ENCODE measurements at places on chromosomes 11 and 22.

DNA sequence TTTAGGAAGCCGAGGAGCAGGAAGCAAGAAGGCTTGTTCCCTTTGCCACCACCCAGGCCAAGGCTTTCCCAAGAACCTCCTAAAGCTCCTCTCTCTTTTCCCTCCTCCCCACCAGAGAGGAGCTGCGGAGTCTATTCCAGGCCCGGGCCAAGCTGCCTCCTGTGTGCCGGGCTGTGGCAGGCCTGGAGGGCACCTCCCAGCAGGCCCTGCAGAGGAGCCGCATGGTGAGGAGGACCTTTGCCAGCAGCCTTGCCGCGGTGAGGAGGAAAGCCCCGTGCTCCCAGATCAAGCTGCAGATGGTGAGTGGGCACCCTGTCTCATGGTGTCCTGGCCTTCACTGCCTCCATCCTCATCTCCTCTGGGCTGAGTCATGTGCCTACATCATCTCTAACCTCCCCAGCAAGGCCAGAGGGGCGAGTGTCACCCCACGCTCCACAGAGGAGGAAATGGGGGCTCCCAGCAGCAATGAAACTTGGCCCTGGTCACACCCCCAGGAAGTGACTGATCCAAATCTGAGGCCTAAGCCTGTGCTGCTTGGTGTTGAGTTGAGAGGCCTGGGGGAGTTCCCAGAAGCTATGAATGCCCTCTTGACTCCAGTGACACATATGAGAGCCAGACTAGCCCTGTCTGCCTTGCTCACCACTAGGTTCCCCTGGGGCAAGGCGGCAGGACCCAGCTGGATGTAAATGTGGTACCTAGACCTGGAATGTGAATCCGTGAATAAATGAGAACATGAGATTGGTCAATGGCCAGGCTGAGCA lies 104.2 kb downstream of the MYO18B start:
- DNase-seq: no peak

DNA sequence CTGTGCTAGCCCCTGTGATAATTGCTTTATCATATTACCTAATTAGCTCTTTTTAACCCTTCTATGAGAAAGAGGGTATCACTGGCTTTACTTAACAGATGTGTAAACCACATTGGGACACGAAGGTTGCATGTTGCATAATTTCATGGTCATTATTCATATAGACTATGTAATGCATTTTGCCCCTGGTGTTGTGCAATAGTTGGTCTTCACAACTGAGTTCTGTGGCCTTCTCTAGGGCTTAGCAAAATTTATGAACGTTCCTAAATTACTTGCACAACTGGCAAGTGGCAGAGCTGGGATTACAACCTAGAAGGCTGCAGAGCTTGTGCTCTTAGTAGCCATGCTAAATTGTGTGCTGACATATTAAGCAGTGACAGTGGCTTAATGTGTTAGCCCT lies 34.6 kb upstream of the PDGFD start:
- DNase-seq: no peak

GRCh38 chr11:117868088-117868487 lies 8.4 kb downstream of the FXYD6 start:
- no peak for DNase-seq

- no peak for DNase-seq
Measured at GRCh38 chr22:33240888-33241475, 182.8 kb upstream of the SYN3 start.

DNA sequence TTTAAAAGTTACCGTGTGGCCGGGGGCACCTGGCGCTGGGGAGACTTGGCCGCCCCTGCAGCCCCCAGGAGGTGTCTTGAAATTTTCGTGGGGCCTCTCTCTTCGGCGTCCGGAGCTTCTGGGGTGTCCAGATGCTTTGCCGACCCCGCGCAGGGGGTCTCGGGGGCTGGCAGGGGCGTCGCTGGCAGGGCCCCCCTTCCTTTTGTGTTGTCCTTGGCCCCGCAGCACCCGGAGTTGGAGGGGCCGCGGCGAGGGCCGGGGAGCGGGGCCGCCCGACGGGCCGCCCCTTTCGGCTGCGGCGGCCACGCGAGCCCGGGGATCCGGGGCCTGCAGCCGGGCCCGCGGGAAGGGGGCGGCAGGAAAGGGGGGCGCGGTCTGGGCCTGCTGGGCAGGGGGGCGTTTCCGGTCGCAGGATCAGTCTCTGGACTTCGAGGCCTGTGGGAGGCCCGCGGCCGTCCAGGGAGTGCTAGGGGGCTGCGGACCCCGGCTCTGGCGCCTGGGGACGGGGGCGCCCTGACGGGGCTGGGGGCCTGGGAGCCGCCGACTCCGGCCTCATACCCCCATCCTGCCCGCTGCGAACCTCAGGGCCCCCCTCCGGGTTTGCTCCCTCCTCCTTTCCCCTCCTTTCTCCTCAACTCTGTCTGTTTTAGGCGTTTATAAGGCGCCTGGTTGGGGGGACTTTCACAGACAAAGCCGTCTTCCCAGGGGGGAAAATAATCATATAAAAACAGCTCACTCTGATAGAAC lies 869 bp downstream of the ZC3H7B start:
- DNase-seq: peak; percentile 15
